ENCODE measurements at places on chromosomes 5 and 9.

- DNase-seq, result no peak
Observed at GRCh38 chr5:155258161-155258560, 244.6 kb downstream of the KIF4B start.

DNA sequence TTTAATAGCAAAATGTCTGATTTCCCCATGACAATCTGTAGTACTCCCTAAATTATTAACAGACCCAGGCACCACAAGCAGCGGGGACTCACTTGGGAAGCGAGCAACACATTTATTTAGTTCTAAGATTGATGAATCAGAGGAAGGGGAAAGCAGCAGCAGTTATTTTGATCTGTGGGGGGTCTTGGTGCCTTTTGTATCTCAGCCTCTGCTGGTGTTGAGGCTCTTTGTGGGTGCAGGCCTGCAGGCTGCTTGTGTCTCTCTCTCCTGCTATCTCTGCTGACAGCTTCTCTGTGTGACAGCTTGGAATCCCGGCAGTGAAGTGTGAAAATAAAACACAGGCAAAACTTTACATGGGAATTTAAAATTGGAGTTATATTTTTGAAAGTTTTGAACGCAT lies 878.2 kb upstream of the DMAC1 start:
- DNase-seq, result peak; percentile 39

DNA sequence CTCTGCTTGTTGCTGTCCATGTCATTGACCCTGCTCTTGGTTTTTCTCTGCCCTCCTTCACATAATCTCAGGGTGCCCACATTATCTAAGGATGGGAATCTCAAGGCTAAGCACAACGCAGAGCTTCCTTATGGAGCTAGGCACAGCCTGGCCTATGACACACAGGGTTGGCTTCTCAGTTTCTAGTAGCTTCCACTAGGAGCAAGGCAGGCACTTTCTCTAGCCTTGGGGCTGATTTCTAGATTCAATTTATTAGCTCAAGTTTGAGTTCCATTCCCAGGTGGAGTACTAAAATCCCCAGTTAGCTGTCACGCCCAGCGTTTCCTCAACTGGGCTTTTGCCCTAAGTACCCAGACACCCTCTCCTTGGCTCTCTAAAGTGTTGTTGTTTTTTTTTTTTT lies 12.4 kb downstream of the IL4 start:
- no peak for DNase-seq

DNA sequence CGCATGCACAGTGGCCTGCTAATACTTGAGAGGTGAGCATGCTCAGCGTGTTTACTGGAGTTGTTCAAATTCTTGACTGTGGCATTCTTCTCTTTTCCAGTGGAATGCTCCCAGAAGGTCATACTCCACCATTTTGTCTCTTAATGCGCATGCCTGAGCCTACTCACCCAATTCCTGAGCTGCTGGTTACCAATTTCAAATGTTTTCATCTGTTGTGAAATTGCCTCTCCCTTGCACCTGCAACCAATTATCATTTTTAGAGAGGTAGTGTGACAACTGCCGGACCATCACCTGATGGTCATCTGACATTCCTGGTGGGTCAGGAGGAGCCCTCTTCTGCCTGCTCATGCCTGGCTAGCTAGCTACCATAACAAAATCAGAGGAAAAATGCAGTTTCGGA lies 82.2 kb upstream of the LIFR start:
- no peak for DNase-seq

DNA sequence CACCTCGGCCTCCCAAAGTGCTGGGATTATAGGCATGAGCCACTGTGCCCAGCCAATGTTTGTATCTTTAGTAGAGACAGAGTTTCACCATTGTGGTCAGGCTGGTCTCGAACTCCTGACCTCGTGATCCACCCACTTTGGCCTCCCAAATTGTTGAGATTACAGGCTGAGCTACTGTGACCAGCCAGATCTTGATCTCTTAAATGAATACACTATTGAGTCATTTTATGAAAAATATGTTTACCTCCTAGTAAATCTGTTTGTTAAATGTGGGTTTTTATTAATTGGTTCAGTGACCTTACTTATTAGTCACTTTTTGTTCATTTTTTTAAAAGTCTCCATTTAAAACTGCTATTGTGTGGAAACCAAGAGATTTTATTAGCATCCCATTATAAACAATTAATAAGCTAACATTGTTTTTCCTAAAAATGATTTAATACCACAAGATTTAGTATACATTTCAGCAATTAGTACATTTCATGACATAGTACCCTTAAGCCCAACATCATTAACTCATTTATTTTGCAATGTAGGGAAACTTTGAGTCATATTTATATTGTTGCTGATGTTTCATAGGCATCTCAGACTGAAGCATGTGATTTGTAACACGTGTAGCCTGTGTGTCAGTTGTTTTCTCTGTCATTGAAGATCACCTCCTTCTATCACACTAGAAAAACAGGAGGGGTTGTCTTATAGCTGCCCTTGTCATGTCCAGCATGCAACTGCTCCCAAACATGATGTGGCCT lies 261.2 kb downstream of the TAF11L14 start:
- no peak for DNase-seq

GRCh38 chr5:90113108-90113507 lies 296.4 kb downstream of the CETN3 start:
- no peak for DNase-seq

DNA sequence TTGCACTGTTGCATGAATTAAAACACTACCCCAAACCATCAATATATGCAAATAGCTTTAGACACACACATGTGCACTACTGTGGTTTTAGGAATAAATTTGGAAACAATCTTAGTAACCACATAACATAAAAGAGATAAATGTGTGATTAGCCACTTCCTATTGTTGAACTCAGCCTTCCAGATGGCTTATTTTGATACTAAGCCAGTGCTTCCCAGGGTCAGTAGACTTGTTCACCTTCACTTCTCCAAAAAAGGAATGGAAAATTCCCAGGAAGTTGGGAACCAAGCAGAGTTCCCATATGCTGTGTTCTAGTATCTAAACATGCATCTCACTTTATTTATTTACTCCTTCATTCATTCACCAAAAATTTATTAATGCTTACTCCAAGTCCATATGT lies 47.8 kb downstream of the SVEP1 start:
- no peak for DNase-seq

DNA sequence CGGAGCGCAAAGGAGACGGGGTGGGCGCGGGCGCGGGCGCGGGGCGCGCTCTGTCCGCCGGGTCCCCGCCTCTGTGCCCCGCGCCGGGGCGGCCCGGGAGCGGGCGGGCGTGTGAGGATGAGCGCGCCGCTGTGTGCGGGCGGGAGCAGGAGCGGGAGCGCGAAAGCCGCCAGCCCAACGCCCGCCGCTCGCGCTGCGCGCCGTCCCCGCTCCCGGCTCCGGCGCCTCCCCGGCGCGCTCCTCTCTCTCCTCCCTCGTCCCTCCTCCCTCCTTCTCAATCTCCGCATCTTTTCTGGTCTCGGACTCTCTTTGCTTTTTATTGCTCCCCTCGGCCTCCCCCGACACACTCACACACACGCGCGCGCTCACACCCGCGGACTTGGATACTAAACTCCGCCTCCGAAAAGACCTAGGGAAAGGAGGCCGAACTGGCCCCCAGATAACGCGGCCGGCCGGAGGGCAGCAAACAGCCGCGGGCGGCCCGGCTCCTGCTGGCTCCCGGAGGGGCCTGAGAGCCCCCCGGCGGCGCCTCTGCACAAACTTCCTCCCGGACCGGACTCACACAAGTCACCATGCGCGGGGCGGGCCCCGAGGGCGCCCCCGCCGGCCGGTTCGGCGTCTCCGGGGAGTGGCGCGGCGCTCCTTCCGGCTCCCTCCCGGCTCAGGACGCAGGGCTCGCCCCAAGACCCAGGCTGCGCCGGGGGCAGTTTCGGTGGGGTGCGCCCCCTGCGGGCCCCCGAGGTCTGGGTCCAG lies at the start of gene FIBCD1:
Gene FIBCD1, minus strand, starts transcription at position 596 of the 753 bp plus-strand sequence. CDS start 640 bp downstream, outside the sequence.
- DNase-seq, result peak; percentile 45

DNA sequence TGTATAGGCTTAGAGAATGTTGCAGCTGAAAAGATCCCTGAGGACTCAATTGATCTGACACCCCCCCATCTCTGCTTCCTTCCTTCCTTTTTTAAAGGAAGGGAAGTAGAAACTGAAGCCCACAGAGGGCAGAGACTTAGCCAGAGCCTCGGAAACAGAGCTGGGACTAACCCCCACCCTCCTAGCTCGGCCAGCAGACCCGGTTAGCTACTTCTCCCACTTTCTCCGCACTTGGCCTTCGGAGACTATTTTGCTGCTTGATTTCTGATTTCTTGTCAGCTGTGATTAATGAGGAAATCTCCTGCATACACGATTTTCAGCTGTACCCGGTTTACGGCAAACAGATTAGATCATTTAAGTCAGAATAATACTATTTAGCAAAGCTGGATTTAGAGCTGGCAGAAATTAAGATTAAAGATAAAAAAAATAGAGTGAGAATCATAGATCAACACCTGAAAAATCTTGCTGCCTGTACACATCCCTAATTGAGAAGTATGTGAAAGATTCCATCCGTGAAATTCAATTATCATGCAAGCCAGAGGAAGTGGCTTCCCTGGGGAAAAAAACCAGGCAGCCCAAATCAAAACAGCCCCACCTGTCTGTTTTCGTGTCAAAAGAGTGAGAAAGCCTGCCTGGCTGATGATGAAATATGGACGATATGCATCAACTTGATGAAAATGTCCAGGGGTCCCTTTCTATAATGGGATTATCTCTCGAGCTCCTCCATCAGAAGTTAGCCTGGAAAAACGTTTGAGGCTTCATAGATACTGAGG lies 159.5 kb upstream of the SHB start:
- DNase-seq, result peak; percentile 41

DNA sequence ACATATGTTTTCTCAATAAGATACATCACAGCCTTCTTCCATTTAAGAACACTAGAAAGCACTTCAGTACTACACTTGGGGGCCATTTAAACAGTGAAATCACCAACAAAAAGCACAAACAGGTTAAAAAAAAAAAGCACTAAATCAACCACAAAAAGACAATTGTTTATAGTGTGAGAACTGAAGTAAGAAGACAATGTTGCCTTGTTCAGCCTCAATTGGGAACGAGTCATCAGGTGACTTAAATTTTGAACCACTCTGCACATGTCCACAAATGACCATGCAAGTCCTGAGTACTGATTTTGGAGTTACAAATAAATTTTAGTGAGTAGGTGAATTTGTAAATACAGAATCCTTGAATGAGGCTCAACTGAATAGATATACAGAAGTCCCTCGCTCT lies 37.2 kb upstream of the HNRNPA0 start:
- no peak for DNase-seq

DNA sequence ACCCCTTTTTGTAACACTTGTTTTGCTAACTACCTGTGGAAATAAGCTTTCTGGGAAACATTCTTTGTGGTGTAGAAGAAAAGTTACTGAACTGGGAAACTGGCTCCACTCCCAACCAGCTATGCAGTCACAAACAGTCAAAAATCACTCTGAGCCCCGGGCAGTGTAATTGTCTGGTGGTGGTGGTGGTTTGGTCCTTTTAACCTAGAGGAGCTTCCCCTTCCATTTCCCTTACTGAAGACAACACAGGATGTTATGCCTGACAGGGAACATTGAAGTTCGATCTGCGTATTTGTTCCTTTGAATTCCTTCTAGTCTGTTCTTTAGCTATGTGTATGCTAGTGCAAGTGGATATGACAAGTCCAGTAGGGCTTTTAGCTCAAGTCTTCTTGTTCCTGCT lies 56.8 kb upstream of the TBCA start:
- DNase-seq, result no peak

GRCh38 chr5:143341807-143342570 lies 61.5 kb downstream of the NR3C1 start:
- DNase-seq, result peak; percentile 18

GRCh38 chr5:144710637-144711036 lies 540.0 kb downstream of the KCTD16 start:
- DNase-seq, result no peak

DNA sequence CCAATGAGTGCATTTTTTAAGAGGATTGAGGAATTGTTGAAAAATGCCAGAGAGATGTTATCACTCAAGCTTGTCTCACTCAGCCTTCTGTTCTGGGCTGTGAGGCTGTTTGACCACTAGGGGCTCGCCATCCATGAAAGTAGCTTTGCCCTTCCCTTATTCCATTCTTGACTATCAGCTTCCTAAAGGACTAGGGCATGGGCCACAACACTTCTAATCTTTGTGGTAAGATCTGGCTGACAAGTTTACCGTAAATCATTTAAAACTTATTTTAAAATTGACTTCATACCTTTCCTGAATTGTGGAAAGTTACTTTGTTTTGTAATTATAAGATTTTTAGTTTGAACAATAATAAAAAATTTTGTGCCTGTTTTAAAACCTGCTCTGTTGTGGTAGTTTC lies 49.5 kb downstream of the TJP2 start:
- DNase-seq, result peak; percentile 68

GRCh38 chr9:80158554-80159170 lies 586.9 kb downstream of the TLE4 start:
- no peak for DNase-seq

DNA sequence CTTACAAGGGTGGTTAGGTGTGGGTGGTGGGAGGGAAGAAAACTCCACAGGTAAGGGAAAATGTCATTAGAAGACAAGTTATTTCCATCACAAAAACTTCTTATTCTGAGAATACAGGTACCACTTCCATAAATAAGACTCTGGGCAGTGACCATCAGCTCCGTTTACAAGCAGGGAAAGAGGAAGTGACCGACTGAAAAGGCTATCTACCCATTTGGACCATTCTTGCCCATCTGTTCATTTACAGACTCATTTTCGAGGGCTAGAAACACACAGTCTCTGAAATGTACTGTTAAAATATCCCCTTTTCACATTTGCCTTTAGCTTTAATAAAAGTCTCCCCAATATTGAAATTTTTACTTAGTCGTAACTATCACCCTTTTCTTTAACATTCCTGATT lies 79.5 kb downstream of the TTC39B start:
- no peak for DNase-seq

DNA sequence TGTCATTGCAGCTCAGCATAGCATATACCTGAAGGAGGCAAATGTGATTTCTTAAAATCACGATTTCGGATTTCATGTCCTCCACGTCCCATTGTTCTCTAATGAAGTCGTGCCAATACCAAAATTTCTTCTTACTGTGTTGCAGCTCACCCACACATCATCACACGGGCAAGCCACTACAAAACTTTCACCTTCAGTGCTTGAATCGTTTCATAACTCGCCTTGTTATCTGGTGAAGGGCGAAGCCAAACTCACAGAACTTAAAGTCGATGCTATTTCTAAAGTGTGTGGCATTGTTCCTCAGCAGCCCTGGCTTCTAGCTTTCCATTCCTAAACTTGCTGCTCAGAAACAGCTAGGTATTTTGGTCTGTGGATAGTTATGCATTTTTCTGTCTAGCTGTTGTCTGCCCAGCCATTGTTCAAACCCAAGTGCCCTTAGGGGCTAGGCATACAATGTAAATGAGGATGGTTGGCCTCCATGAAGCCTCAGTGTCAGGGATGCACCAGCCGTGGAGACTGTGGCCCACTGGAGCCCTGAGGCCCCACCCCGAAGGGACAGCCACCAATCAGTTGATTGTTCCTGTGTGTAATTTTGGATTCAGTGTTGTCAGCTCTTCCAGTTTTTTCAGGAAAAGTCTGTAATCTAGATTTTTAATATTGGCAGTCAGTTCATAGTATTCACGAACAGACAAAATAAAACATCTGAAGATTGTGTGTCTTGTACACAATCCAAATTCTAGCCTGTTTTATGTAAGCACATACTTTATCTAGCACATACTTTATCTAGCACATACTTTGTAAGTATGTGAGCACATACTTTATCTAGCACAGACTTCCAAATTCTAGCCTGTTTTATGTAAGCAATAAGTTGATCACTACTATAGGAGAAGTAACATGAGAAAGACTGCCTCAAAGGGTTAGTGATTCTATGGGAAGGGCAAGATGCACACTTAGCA lies 112.8 kb downstream of the DAPK1 start:
- no peak for DNase-seq
